ENCODE measurements at places on chromosomes 6 and 20.

DNA sequence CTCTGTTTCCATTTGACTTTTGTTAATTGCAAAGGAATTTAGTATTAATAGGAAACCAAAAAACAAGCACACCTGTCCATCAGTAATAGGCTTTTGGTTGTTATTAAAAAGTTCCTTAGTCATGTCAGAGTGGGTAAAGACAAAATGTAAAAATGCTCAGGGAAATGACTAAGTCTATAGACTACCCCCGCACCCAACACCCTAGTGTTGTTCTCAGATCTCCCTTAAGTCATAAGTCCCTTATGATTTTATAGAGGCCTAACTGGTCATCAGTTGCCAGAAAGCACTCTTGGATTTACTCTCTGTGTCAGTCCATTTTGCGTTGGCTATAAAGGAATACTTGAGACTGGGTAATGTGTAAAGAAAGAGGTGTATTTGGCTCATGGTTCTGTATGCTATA is 52.8 kb downstream of the MAP3K4 start:
- ATAC-seq: peak; percentile 80

GRCh38 chr6:65566117-65566516 is 140.9 kb downstream of the EYS start:
- ATAC-seq: no peak

DNA sequence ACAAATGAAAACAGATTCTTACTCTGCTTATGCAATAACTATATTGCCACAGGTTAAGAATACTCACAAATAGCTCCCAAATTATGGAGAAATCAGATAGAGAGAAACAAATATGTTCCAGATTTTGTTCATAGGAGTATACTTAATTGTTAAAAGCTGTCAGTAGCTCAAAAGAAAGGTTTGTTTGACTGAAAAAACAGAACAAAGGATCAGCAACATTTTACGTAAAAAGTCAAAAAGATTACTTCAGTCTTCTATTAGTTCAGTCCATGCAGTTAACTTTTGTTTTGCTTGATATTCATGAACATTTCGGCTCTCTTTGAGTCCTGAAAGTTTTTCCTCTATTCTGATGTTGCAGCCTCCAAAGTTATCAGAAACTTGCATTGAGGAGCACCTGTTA is 13.4 kb upstream of the NANP start:
- ATAC-seq: no peak

DNA sequence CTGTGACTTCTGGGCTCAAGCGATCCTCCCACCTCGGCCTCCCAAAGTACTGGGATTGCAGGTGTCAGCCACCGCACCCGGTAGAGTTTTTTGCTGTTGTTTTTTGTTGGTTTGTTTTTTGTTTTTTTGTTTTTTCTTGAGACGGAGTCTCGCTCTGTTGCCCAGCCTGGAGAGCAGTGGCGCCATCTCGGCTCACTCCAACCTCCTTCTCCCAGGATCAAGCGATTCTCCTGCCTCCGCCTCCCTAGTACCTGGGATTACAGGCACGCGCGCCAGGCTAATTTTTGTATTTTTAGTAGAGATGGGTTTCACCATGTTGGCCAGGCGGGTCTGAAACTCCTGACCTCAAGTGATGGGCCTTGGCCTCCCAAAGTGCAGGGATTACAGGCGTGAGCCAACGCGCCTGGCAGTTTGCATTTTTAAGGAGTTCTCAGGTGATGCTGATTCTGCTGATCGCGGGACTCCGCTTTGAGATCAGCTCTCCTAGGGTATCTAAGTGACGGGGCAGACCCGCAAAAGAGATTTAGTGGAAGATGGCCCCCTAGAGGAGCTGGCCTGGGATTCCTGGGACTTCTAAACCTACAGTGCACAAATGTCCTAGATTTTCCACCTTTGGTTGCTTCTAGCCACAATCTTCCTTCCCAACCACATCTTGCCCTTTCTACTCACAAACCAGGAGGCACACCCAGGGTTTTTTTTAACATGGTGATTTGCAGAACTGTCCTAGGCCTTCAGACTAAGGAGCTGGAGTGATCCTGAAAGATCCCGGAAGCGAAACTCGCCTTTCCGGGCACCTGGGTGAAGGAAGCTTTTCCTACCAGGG is 45.2 kb downstream of the DPPA5 start:
- ATAC-seq: no peak

DNA sequence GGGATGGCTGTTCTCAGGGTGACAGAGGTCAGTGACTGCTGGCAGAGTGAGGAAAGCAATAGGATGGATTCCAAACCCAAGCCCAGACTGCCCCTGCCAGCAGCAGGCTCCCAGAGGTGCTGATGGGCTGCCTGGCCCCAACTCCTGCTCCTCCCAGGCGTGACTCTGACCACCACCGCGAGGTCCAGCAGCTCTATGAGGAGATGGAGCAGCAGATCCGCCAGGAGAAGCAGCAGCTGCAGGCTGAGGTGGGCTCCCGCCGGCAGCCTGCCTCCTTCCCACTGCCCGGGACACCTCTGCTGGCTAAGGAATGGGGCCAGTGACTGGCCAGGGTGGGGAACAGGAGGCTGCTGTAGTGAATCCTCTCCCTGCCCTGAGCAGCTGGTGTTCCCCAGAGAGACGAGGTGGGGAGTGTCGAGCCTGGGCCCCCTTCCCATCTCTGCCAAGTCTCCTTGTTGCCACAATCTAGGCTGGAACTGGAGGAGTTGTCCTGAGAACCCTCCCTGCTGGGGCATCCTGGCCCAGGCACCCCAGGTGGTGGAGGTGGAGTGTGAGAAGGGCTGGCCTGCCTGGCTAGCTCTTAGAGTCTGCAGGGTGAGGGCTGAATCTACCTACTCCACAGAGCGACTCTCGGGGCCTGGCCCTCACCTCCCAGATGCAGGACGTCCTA is 20.4 kb downstream of the RAB44 start:
- ATAC-seq: no peak

DNA sequence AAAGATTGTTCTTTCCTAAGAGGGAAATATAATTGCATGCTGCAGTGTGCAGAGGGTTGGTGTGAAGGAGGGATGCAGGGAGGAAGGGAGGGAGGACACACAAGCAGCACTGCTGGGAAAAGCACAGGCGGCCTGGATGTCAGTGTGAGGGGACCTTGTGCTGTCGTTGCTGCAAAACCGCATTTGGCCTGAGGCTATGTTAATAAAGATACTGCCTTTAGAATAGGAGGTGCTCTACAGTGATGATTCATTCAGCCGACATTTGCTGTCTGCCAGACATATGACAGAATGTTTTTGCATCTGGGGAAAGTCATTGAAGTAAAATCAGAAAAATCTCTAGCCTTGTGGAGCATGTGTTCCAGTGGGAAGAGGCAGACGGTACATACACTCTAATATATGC is 50.5 kb upstream of the TRIM26 start:
- no peak for ATAC-seq

DNA sequence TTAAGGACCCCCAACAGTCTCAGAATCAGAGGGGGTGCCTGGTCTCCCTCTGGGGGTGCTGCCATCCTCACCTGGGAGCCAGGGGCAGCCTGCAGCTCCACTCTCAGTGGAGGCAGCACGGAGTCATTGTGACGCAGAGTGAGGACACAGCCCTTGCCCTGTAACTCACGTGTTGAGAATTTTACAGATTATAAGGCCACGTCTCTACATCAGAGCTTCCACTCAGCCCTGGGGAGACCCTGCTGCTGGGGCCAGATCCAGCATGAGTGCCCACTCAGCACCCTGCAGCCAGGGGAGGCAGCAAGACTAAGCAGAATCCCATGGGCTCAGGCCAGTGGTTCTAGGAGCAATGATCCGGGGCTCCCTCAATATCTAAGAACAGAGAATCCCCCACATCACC is 137.4 kb upstream of the AFDN start:
- no peak for ATAC-seq

GRCh38 chr6:30037182-30037788 is 23.8 kb upstream of the POLR1H start:
- ATAC-seq: peak; percentile 48

- ATAC-seq: no peak
These were observed 55.3 kb upstream of the POPDC3 start for GRCh38 chr6:105235155-105235554.

DNA sequence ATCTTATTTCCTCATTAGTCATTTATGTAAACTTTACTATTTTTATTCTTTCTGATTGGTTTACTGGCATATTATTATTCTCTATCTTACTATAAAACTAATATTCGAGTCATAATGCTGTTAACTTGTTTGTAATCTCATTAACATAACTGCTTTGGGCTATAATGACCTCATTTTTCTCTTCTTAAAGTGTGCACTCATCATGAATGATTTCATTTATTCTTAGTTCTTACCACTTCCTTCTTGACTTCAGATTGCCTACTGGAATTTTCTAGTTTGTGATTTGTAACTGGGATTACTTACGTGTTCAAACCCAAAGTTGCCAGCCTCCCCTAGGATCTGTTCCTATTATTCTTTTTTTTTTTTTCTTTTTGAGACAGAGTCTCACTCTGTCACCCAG is 91.8 kb upstream of the TNFAIP3 start:
- ATAC-seq: no peak

DNA sequence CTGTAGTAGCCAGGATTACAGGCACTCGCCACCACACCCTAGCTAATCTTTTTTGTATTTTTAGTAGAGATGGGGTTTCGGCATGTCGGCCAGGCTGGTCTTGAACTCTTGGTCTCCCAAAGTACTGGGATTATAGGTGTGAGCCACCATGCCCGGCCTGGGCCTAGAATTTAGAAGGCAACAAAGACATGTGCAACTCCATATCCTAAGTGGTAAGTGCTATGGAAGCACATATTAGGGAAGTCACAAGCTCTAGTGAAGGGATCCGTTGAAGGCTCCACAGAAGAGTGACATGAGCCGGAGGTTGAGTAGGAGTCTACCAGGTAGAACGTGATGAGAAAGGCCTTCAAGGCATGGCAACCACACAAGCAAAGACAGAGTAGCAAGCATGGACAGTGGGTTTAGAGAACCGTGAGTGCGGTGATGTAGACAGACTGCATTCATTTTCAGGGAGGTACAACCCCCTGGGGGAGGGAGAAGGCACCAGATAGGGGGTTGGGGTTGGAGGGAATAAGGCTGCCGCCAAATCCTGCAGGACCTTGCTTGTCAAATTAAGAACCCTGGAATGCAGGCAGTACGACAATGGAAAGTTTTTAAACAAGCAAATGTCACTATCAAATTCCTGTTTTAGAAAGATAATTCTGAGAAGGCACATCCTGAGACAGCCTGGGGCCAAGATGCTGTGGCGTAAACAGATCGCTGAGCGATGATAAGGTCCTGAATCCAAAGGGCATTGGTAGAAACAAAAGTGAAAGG is 50.2 kb downstream of the ARHGAP18 start:
- ATAC-seq: no peak

- ATAC-seq: no peak
These were observed 72.6 kb upstream of the PLEKHG1 start for GRCh38 chr6:150527100-150527499.

GRCh38 chr6:4935486-4935885 is 68.4 kb downstream of the RPP40 start:
- peak; percentile 87 for ATAC-seq

GRCh38 chr6:149513915-149514314 is 29.1 kb upstream of the ZC3H12D start:
- no peak for ATAC-seq

DNA sequence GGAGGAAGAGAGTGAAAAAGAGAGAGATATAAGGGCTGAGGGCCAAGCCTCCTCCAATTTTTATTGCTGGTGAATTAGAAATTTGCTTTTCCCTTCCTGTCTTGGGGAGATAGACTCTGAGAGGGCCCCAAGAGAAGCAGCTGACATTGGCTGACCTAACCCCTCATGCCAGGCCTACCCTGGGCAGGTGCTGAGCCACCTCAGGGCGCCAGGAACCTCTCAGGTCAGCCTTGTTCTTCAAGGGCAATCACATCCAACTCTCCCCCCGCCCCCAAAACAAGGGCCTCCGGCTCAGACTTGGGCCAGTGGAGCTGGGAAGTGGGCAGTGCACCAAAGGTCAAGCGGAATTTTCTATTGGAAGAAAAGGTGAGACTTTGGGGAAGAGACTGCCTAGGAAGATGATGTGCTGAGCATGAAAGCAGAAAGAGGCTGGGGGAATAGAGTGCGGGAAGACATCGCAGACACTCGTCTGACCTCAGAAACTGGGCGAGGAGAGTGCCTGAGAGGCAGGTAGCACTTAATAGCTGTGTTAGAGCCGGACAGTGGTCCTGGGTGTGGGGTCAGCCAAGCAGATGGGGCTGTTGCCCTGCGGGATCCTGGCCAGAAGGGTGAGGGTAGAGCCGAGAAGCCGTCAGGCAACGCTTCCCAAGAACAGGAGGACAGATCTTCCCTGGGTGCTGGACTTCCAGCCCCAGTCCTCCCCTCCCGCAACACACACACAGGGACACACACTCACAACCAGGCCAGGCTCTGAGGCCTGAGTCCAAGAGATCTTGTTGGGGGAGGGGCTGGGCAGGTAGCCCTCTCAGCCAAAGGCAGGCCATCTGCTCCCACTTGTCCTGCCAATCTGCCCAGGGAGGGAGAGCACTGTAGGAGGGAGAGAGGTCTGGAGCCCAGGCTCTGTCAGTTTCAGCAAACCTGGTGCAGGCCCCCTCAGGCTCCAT is 3.7 kb upstream of the FASTKD5 start:
- no peak for ATAC-seq

GRCh38 chr6:4374216-4374615 is 238.8 kb upstream of the ECI2 start:
- no peak for ATAC-seq

DNA sequence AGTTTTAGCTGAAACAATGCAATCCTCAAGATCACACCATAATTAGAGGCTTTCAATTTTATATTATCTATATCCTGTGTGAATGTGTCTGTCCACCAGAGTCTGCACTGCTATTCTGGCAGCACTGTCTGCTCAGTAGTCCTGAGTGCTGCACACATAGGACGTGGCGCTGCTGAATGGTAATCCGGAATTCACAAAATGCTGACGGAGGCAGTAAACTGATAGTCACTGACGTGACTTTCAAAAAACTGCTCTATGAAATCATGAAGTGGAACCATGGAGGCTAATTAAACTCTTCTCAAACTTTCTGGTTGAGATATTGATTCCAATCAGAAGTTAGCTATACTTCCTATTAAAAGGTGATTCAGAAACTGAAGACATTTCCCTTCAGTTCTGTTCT is 190.8 kb upstream of the NOX3 start:
- no peak for ATAC-seq

DNA sequence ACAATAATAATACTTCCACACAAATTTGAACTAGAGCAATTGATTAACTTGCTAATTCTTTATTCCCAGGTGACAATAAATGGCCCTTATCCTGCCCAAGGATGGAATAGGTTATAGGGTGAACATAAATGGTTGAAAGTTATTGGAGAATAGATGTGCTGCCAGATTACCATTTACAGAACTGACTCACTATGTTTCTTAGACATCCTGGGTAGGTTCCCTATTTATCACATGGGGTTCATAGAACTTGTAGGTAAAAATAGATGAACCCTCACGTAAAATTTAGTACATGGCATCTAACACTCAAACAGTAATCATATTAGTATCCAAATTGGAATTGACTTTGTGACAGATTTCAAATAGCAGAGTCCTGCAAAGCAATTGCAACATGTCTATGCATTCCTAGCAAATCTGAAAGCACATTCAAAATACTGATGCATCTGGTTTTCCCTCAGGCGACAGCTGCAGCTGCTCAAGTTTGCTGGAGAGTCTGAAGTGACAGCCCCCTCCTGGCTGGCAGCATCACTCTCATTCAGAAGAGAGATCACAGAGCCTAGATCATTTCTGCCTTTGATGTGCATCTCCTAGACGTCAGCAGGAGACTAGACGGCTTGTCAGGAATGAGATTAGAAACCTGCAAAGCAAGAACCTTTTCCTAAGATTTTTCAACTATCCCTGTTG is 80.2 kb upstream of the RNF217 start:
- no peak for ATAC-seq
